ENCODE measurements at places on chromosomes 1 and 21.
A peak's percentile ranks its signal among the peaks of the same experiment; 100 is the strongest.

DNA sequence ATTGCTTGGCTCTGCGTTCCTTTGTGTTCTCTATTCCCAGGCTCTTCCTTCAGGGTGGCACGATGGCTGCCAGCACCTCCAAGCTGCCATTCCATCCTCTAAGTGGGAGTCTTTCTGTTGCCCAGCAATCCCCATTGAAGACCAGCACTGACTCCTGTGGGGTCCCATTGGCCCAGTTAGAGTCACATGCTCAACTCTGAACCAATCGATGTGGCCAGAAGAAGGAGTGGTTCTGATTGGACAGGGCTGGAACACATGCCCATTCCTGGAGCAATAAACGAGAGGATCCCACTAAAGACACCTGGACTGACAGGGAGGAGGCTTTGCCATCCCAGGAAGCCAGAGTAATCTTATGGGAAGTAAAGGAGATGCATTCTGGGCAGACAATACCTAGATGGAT, 97.2 kb upstream of the IGSF21 start:
- no peak for DNase-seq

DNA sequence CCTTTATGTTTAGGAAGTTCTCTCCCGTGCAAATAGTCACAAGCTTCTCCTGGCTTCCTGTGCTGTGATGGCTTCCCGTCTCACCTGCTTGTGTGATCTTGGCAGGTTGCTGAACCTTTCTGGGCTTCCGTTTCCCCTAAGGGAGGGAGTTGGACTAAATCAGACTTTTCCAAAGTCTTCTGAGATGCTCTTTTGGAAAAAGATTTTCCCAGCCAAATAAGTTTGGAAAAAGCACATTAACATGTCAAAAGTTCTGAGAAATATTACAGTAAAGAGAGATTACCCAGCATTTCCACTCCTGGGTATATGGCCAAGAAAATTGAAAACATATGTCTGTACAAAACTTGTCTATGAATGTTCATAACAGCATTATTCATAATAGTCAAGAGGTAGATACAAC, 36.0 kb upstream of the TENT5C start:
- no peak for DNase-seq

GRCh38 chr1:227372726-227373130, 54.4 kb upstream of the CDC42BPA start:
- DNase-seq, result peak; percentile 64

- no peak for DNase-seq
Measured at GRCh38 chr1:225818229-225818628, 8.3 kb downstream of the EPHX1 start.

- peak; percentile 53 for DNase-seq
Measured at GRCh38 chr1:117674521-117675400, 68.9 kb downstream of the TENT5C start.

DNA sequence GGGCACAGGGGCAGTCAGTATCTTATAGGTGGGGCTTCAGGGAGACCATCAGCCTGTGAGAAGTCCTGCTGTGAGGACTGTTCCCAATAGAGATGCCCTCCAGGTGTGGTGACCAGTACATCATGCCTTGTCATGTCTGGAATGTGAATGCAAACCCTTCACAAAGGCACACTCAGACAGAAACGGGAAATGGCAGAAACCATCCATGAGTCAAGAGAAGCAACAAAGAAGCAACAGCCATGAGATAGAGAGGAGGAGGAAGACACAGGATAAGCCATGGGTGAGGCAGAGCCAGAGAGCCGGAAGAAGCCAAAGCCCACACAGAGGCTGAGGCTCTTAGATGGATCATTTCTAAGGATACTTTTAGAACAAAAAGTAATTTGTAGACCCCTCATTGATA, 20.1 kb upstream of the ZP4 start:
- DNase-seq, result no peak

DNA sequence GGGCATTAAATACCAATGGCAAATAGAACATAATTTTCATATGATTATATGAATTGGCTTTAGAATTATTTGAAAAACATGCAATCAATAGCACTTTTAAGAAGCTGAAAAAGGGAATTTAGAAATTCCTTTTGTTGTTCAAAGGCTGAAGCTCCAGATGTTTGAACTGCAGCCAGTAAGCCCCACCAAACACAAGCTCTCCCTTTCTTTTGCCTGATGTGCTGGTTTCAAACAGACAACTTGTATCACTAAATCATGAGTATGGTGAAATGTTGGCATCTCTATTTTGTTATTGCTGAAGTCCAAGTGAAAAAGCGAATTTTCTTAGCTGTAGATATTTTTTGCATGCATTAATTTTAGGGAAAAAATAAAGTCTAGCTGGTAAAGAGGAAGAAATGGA, 27.5 kb upstream of the NCAM2 start:
- no peak for DNase-seq

DNA sequence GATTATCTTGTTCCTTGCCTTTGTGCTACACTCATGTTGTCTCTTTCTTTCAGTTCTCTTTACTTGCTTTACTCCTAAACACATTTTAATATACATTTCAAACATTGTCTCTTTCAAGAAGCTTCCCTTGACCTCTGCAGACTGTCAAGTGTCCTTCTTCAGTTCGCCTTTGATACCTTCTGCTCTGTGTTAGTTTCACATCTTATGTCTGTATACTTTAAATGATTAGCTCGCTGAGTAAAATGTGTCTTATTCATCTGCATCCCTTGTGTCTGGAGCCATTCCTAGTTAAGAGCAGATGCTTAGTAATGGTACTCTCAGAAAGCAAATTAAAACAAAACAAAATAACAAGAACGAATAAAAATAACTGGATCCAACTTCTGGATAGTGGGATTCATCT, 303.3 kb downstream of the S1PR1 start:
- DNase-seq, result no peak

DNA sequence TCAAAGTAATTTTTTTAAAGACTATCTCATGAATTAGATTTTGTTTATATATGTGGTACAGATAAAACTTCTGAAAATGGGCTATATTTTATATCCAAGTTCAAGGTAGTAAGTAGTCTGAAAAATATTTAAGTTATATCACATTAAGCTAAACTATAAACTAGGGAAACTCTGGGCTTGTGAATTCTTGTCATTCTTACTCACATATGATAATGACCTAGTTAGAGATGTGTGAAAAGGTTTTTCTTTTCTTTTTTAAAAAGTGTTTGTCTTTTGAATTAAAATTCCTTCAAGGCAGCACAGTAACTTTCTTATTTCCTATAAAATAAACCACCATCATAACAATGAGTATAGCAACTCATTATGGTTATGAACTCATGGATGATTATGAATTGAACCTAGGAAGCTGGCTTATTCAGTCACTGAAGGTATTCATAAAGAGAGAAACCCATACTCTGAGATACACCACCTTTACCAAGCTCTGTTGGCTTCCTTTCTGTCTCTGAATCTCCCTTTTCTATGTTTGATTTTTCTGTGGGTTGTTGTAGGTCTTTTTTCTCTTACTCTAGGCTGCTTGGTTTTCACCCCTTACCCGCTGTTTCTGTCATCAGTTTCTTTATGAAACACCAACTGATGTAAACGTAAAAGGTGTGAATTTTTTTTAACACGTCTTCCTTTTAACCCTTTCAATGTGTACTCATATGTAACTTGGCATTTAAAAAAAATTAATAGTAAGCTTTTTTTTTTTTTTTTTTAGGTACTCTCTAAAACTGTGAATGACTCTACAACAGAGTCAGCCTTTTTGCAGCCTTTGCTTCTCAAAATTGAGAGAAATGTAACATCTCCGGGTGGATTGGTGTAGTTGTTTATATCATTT, 25.2 kb downstream of the IL12RB2 start:
- no peak for DNase-seq

- DNase-seq, result peak; percentile 86
Measured at GRCh38 chr1:29271724-29272123, 35.4 kb downstream of the PTPRU start.

DNA sequence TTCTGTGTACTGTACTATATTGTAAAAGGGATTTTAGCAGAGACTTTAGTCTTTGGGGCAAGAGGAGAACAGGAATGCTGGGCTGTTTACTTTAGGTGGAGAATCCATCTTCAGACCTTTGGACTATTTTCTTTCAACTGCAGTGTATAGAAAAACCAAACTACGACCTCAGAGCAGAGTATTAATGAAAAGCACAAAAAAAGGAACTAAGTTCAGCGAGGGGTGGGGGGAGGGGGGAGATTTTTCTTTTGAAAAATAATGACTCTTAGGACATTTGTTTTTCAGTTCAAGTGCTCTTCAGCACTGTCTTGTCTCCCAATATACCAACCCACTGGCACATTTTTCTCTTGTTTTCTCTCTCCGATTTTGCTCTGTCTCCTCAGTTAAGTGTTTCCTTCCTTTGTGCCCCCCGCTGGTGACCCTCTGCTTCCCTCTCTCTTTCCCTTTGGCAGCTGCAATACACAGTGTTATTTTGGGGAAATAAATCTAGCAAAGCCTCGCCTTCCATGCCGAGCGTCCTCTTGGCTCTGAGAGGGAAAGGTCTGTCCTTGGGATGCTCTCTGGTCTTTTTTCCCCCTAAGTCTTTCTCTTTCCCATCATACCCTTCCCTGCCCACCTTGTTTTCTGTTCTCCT, 44.8 kb downstream of the ACP6 start:
- no peak for DNase-seq

GRCh38 chr1:32920833-32921232, 19.6 kb upstream of the TMEM54 start:
- peak; percentile 55 for DNase-seq

GRCh38 chr1:91781901-91782622, 103.9 kb downstream of the TGFBR3 start:
- DNase-seq, result peak; percentile 76

GRCh38 chr1:31571340-31572295, 4.7 kb upstream of the TINAGL1 start:
- no peak for DNase-seq

- DNase-seq, result no peak
Measured at GRCh38 chr1:110597966-110598365, 8.2 kb downstream of the KCNA2 start.

DNA sequence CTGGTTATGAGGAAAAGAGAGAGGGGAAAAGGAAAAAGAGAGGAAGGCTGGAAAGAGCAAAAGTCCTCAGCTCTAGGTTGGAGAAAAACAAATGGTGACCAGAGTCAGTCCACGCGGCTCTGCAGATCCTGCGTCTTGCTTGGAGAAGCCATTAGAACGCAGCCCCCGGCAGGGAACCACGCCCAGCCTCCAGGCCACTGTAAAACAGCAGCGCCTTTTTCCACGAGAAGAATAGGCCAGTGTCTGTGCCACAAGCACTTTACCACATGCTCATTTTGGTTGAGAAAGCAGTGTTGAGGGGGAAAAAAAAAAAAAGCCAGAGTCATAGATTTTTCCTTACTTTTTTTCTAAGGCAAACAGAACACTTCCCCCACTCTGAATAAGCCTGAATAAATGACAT, 846.9 kb upstream of the ADAMTS5 start:
- DNase-seq, result no peak

- DNase-seq, result peak; percentile 52
Measured at GRCh38 chr1:59718064-59718988, 96.4 kb upstream of the HOOK1 start.

DNA sequence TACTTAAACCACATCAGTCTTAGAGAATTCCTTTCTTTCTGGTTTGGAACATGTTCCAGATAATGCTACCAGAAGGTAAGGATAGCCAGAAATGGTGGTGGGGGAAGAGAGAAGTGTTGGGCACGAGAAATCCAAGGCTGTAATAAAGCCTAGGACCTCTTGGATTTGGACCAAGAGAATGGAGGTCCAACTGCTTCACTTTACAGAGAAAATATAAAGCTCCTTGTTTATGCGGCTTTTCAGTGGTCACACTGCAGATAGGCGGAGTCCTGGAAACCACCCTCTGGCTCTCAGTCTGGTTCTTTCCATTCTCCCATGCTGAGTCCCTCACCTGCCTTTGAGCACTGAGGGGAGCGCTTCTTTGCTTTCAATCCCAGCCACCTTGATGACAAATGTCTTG, 87.8 kb downstream of the ADCY10 start:
- DNase-seq, result no peak

DNA sequence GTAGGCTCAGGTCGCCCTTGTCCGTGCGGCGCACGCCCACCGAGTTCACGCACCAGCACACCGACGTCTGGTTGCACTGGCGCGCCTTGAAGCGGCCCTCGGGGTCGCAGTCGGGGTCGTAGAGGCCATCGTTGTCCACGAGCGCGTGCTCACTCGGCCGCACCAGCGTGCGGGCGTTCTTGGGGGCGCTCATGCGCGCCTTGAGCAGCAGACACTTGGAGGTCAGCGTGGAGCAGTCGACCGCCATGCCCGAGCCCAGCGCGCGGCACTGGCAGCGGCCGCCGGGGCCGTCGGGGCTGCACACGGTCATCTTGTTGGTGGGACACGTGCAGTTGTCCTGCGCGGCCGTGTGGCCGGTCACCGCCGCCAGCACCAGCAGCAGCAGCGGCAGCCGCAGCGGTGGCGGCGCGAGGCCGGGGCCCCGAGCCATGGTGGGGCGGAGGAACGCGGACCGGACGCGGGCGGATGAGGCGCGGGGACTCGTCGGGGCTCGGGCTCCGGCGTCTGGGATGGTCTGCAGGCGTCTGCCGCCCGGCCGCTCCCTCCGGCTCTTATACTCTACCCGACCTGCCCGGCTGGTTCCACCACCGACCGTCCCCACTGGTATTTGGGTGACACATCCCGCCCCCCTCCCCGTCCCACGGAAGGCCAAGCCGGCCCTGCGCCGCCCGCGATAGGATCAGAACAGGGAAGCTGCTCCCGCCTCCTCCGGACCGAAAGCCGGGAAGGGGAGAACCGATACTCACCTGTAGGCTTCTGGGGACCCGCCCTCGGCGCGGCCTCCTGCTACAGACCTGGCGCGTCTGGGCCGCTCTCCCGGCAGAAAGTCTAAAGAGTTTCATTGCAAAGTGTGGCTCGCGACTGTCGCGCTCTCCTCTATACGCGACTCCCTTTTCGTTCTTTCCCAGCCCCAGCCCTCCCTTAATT, at the start of gene TACSTD2:
Gene TACSTD2, minus strand, starts transcription at position 526 of the 927 bp plus-strand sequence. Its CDS starts 96 bp downstream, at position 430.
- DNase-seq, result no peak

DNA sequence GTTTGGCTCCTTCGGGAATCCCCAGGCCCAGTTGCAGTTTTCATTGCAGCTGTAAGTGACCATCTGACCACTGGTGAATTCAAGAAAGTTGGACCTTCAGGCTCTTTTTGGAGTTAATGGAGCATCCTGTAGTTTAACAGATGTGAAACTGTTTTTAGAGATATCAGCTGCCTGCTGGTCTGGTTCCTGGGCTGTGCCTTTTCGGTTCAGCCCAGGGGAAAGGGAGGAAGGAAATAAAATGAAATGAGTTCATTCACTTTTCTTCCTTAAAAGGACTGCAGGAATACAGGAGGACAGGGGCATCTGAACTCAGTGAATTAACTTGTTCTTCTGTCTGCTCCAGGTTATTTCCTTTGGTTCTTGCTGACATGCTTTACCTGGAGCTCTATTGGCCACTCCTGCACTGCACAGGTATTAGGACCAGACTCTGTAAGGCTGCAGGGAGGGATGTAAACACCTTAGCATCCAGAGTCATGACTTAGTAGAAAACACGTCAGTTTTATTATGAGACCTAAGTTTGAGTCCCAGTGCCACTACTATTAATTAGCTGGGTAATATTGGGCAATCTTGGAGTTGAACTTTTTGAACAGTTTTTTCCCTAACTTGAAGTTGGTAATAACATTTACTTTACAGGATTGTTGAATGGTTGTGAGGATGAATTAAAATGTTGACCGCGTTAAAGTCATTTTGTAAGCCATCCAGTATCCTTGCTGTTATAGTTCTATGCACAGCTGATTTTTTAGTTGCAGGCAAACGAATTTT, 83.6 kb downstream of the LRRC8D start:
- peak; percentile 20 for DNase-seq

Measured in EH (cell line).